ENCODE measurements at places on chromosomes 12 and 14.
A peak's percentile ranks its signal among the peaks of the same experiment; 100 is the strongest.

DNA sequence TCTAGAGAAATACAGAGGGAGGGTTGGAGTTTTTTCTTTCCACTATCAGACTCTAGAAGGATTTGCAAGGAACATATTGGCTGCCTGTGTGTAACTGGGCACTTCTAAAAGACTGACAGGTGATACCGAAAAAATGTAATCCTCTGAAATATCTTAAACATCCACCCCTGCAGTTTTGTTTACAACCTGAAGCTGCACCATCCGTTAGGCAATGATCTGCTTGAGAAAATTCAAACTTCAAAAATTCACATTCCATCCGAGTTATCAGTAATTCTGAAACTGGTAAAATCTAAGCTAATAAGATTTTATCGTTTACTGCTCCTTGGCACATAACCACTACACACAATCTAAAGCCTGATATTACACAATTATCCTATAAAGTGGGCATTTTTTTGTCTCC is 528.6 kb downstream of the FUT8 start:
- DNase-seq: no peak

DNA sequence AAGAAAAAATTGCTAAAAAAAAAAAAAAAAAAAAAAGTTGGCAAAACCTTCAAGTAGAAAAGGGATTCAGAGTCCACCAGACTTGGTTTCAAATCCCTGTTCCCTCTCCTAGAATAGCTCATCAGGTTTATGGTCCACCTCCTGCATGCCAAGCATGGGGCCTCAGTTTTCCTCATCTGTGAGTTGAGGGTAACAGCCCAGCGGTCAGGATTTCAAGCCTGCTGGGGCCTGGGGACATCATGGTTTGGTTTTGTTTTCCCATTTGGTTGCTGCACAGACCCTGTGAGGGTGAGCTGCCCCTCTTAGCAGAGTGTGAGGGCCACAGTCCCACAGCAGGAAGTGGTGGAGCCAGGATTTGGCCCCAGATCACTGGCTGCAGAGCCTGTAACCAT is 12.5 kb downstream of the FAM222A start:
- no peak for DNase-seq

GRCh38 chr14:74804219-74804825 is 41.2 kb downstream of the YLPM1 start:
- peak; percentile 40 for DNase-seq

DNA sequence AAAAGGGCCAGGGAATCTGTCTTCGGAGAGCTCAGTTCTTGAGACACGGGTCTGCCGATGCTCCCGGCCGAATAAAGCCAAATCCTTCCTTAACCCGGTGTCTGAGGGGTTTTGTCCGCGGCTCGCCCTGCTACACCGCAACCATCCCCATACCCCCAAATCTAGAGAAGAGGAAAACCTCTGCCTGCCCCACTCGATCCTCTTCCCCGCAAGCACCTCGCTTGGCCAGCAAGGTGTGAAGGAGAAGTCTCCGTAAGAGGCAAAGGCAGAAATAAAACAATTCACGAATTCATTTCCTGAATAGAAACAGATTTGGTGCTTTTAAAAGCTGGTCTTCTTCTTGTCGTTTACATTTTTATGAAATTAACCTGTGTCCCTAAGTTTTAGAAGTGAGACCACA is 67.3 kb upstream of the GALNT9 start:
- no peak for DNase-seq

DNA sequence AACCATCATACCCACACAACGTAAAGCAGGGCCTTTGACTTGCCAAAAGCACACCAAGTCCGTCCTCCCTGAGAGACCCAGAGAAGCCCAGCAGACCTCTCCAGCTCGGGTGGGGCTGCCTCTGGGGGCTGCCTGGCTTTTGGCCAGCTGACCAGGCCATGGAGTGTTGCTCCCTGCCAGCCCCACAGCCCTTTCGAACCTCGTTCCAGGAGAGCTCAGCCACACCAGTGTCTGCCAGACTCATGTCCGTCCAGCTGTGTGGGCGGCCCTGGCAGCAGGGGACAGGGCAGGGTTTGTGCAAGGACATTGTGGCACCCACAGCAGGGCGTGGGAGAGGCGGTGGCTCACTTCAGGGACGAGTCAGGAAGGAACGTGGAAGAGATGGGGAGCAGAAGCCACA is 22.6 kb upstream of the IRF2BPL start:
- DNase-seq: no peak

DNA sequence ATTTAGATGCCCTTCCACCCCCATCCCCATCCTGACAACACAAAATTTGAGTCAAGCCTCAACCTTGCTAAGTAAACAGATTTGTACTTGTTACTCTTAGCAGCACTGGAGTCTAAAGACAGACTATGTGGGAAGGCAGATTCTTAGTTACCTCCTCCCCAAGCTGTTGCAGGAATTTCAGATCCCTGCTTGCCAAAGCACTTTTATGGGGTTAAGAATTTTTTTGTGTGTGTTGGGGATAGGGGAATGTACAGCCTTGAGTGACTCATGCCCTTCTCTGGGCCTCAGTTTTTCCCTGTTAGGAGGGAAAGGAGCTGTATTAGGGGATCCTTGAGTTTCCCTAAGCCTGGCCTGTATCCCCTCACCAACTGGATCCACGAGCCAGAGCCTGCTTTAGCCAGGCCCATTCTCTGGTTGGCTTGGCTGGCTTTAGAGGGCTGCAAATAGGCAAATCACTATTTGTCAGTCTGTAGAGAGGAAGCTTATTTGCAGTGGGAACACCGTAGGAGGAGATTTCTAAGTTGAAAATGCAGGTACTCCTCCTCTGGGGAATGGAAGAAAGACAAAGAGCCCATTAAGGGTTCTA is 27.7 kb upstream of the RNU6-8 start:
- no peak for DNase-seq

DNA sequence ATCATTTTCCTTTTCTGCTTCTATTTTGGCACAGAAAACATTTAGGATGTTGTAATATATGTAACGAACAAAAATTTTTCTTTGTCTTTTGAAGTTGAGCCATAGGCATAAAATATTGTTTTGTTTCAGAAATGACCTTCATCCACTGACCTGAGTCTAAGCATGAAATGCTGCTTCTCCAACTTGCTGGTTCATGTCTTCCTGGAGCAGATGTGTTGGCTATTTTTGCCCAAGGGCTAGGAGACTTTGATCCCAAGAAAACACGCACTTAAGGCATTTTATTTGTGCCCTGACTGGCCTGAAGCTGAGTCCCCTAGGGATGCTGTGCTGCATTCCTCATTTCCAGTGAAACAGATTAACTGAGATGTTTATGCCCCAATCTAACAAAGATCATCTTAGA is 27.2 kb upstream of the ALG10B start:
- DNase-seq: no peak

GRCh38 chr12:52221912-52222457 is 11.1 kb upstream of the KRT7 start:
- peak; percentile 27 for DNase-seq

DNA sequence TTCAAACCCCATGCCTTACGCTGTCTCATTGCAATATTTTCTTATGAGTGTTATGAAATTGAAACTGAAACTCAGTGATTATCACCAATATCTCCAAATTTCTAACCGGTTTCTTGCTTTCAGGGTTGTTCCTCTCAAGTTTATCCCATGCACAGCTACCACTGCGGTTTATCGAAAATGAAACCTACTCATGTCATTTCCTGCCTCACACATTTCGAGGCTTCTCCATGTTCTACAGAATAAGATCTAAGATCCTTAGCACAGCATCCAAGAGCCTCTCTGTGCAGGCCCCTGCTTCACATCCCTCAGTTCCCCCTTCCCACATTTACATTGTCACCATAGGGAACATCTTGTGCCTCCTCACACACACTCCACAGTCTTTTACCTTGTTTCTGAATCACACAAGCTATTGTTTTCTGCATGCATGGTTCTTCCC is 45.5 kb upstream of the FAR2 start:
- peak; percentile 44 for DNase-seq

DNA sequence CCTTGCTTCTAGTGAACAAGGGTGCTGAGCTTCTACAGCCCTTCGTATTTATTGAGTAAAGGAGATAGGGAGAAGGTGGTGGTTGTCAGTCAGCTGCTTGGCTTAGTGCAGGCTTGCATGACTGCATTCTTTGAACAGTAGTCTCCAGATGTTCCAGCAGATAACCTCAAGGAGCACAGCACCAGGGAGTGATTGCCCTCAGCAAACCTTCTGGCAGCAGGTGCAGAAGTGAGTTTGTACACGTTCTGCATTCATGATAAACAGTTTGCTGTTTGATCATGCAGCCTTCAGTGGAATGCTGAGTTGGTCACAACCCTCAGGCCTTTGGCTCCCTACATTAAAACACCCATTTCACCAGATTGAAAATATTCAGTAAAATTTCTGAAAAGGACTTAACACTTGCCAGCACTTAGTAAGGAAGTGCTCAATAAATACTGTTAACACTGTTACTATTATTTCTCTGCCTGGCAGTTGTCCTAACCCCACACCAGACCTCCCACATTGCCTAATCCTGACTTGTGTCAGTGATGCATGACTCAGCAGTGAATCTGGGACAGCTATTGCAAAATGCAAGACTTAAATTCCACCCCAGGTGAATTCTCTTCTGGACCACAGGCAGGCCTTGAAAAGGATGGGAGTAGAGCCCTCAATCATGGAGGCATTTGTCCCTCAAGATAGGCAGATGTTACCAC is 18.9 kb upstream of the CARMIL3 start:
- no peak for DNase-seq

Measured in GM13976 (cell line).